AG04450 (cell line): ENCODE measurements at places on chromosomes 1 and 21.
A peak's percentile ranks its signal among the peaks of the same experiment; 100 is the strongest.

- no peak for DNase-seq
Observed at GRCh38 chr1:34188418-34188817, 11.7 kb downstream of the C1orf94 start.

DNA sequence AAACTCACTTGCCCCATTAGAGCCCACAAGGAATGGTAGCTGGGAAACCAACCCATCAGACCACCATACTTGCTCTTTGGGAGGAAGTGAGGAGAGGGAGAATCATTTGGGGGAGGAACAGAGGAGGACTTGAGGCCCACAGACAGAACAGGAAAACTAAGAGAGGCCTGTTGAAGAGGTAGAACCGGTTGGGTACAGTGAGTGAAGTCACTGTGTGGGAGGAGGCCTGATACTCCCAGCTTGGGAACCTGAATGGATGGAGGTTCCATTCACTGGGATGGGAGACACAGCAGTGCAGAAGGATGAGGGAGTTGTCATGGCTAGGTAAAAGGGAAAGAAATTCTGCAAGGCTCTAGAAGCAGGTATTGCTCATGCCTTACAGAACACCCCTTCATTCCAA lies 63.4 kb upstream of the PSEN2 start:
- no peak for DNase-seq

GRCh38 chr1:240706150-240706935 lies 94.4 kb upstream of the GREM2 start:
- no peak for DNase-seq

GRCh38 chr1:14539953-14540563 lies 58.4 kb upstream of the KAZN start:
- no peak for DNase-seq

GRCh38 chr21:44085491-44086321 lies 21.5 kb upstream of the PWP2 start:
- no peak for DNase-seq

DNA sequence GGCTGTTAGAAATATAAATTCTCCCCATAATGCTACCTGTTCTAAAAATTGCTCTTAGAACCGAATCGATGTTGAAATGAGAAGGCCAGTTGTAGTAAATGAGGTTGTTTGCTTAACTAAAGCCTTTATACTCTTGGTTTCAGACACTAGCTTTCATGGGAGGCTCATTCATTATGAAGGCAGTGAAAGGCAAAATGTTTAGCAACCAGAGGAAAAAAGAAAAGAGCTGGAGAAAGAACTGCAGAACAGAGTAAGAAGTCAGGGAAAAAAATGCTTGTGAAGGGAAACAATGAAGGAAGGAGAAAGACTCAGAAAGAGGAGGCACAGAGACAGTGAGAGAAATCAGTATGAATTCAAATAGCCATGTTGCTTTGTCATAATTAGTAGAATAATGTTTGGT lies 128.2 kb downstream of the ATP5PO start:
- DNase-seq, result no peak

GRCh38 chr1:205791568-205792180 lies 16.4 kb upstream of the RAB29 start:
- no peak for DNase-seq

- no peak for DNase-seq
Observed at GRCh38 chr1:244843148-244843978, 7.9 kb downstream of the COX20 start.

GRCh38 chr1:215114154-215114933 lies 31.8 kb downstream of the KCNK2 start:
- peak; percentile 34 for DNase-seq

DNA sequence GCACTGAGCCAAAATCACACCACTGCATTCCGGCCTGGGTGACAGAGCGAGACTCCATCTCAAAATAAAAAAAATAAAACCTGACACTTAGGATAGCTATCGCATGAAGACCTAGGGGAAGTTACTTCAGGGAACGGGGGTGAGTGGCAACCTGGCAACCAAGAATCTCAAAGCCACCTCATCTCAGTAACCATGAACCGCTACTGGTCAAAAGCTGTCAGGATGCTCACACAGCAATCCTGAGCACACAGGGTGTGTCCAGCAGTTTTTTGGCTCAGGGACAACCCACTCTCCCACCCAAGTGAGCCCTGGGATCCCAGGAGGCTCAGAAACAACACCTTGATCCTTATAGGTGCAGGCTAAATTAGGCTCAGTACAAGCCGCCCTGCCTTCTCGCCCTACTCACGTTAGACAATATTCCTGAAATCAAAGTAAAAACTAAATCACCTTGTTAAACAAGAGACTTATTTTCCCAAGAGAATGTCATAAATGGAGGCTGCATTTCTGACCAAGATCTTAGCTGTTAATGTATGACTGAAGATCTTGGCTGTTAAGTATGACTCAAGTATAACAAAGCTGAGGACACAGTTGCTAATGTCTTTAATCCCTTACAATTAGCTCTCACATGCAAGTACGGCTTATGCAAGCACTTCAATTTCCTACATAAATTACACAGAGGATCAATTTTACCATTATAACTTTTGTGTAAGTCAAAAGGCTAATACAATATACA lies 48.3 kb upstream of the NADK start:
- no peak for DNase-seq

DNA sequence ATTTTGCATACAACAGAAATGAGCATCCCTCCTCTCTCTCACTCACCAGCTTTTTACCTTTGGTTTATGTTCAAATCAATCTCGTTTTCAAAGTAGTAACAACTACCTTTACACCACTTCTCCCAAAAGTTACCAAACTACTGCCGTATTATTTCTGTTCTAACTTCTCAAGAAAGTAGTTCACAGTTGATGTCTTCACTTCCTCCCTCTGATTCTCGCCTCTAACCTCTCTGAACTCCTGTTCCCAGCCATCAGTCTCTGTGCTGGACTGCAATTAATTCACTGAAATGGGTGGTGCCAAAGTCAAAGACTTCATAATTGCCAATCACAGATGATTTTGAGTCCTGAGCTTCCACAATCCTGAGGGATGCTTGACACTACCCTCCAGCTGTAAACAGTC lies 54.0 kb downstream of the ZNF281 start:
- no peak for DNase-seq

DNA sequence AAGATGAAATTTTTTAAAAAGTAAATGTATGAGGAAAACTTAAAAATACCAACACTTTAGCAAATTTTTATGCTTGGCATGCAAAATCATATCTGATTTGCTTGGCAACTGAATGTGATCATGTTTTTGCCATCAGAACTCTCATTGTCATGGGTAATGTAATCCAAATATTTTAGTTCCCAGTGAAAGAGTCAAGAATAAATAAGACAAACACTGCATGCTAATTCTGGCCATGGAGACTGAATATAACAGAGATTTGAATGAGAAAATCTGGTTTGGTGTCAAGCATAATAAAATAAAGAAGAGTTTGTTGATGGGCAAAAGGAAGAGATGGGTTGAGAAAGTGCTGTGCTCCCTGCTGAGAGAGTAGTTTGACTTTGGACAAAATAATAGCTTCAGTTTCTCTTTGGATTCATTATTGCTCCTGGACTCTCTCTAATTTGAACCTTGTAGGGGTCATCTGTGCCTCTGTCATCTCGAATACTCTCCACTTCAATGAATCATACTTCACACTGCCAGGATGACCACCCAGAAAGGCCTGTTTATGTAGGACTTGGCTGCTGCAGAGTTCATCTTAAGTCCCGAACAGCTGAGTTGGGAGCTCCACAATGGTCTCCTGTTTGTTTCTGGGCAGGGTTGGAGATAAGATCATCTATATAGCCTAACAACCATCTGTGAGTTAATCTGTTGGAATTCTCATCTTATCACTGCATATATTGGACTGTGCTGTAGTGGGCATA lies 34.4 kb downstream of the ADAMTS1 start:
- no peak for DNase-seq

- no peak for DNase-seq
Observed at GRCh38 chr1:25909040-25909439, 2.8 kb upstream of the STMN1 start.

DNA sequence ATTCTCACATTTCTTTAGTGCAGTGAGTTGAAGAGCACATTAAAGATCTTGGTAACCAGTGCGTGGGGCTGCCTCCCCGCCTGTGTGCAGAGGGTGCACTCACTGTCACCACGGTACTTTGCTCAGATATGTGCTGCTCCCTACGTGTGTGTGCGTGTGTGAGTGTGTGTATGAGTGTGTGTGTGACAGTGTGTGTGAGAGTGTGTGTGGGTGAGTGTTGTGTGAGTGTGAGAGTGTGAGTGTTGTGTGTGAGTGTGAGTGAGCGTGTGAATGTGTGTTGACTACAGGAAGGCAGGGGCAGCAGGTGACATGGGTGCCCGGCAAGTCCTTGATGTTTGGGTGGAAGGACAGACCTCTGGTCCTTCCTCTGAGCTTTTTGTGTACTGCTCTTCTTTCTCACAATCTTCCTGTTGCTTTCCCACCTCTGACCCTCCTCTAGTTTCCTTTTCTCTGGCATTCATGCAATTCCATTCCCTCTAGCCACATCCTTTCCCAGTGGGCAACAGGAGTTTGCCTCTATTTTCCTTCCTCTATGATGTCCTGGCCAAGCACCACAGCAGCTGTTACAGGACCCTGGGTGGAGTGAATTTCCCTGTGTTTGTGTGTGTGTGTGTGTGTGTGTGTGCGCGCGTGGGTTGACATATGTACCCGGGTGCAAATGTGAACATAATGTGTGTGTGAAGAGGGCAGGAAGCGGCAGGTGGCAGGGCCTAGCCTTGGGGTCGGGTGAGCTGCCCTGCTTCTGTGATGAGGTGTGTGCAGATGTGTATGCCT lies 19.8 kb downstream of the LHX4 start:
- no peak for DNase-seq

DNA sequence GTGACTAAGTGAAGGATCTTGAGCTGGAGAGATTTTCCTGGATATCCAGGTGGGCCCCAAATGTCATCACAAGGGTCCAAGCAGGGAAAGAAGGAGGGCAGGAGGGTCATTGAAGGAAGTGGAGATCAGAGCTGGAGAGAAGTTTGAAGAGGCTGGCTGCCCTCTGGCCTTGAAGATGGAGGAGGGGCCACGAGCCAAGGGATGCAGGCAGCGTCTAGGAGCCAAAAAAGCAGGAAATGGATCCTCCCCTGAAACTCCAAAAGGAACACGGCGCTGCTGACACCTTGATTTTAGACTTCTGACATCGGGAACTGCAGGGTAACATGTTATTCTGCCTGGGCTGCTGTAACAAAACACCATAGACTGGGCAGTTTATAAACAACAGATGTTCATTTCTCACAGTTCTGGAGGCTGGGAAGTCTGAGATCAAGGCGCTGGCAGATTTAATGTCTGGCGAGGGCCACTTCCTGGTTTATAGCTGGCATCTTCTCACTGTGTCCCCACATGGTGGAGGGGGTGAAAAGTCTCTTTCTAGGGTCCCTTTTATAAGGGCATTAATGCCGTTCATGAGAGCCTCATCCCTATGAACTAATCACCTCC lies 28.8 kb upstream of the ZBTB21 start:
- DNase-seq, result peak; percentile 61

DNA sequence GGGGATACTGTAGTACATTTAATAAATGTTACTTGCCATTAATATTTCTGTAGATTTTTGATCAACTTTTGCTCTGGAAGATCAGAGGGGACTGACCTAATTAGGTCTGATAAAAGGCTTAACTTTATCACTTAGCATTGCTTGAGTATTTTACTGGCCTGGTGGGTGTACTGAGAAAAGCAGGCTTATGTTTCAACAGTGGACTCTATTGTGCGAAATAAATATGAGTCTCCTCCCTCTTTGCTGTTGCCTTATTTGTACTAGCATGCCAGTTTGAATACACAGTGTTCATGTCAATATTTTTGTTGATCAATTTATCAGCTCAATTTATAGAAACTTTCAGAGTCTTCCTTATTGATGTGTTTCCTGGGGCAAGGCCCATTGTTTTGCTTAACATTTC lies 49.1 kb downstream of the EBNA1BP2 start:
- DNase-seq, result no peak

DNA sequence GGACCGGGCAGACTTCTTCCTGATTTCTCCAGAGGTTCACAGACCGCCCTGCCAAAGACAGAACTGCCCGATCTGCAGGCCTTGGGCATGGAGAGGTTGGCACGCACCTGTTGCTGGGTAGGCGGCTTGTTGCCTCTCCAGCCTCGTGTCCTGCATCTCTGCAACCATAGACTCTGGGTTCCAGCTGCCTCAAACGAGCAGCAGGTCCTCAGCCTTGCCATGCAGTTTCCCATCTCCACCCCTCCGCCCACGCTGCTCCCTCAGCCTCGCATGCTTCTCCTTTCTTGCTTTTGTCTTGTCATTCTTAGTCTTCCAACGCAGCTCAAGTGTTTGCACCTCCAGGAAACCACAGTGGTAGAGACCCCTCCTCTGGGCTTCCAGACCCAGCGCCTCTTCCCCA lies 126.2 kb downstream of the LACTBL1 start:
- DNase-seq, result no peak

DNA sequence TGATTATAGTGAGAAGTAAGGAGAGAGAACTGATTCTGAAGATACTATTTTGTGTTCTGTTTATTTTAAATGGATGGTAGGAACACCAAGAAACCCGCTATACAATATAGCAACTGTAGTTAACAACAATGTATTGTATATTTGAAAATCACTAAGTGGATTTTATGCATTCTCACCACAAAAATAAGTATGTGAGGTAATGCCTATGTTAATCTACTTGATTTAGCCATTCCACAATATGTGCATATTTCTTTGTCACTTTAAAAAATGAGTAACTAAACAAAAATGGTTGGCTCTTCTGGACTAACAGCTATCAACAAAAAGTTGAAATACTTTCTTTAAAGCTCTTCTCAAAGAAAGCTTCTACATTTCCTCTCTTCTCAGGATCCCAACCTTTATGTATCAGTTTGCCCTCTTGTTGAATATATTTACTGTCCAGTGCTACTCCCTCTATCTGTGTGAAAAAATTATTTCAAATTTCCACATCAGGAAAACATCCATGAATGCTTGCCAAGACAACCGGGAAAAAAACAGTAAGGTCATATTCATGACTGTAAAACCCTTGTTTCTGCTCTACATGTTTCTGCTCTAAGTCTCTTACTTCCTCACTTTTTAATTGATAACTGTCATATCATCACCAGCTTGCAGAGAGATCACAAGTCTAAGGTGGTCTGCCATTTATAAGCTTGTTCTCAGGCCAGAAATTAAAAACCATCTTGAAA lies 27.0 kb downstream of the CLCA4 start:
- DNase-seq, result no peak

DNA sequence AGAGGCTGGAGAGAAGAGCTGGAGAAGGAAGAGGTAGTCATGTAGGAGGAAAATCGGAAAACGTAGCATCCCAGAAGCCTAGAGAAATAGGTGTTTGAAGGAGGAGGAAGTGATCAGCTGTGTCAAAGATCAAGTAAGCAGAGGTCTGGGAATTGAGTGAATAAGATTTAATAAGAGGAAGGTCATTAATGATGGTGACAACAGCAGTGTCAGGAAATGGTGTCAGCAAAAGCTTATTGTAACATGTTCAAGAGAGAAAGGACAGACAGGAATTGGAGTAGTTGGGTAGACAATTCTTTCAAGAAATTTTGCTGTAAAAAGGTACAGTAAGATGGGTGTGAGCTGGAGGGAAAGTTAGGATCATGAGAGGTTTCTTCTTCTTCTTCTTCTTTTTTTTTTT lies 41.6 kb upstream of the SLC6A9 start:
- DNase-seq, result no peak

DNA sequence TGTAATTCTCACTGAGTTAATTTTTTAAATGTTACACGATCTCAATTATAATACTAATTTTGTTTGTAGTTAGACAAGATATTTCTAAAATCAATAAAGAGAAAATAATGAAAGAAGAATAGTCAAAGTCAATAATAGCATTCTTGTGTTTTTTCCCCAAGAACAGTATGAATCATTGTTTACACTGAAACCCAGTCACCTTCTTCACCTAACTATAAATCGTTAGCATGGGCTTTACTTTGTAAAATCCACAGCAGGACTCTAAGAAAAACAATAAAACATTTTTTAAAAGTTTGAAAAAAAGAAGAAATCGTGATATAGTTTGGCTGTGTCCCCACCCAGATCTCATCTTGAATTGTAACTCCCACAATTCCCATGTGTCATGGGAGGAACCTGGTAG lies 234.6 kb upstream of the LYPLAL1 start:
- no peak for DNase-seq
